GM03348 (cell line): ENCODE measurements at places on chromosomes 2 and 18.
A peak's percentile ranks its signal among the peaks of the same experiment; 100 is the strongest.

DNA sequence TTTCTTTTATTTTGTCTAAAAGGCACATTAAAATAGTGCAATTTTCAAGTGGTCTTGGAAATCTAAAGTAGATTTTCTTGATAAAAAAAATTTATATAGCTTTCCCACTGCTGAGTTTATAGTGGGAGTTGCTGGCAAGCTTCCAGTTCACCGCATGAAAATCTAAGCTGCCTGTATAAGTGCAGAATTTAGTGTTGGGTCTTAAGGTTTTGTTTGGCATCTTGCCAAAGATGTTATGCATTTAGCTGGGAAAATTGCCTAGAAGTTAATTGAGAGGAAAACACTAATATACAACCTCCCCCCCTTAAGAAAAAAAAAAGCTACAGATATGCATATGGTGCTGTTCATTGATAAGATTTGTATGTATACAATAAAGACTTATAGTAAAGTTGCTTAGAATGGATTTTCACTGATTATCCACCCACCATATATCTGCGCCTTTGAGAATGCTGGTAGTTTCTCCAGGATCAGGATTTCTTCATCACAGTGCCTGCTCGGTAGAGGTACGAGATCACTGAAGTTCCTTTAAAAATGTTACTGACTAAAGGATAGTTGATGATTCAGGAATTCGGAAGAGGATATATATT is 803.2 kb upstream of the POU3F3 start:
- DNase-seq, result no peak

GRCh38 chr2:199444749-199445148 is 13.0 kb downstream of the SATB2 start:
- DNase-seq, result no peak

DNA sequence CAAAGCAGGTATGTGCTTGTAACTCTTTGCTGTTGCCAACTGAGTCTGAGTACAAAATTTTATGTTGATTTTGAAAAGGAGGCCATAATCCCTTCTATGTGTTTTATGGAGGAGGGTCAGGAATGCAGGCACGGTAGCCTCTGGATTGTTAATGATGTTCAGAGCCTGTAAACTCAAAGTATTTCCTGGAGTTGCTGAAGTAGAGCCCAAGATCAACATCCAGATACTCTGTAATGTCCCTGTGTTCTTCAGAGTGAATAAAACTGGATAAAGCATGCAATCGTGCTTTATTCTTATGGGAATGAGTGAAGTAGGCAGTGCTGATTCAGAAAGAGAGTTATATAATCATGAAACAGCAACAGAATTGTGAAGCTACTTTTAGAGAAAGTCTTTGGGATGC is 61.8 kb upstream of the CHRNA1 start:
- peak; percentile 41 for DNase-seq

DNA sequence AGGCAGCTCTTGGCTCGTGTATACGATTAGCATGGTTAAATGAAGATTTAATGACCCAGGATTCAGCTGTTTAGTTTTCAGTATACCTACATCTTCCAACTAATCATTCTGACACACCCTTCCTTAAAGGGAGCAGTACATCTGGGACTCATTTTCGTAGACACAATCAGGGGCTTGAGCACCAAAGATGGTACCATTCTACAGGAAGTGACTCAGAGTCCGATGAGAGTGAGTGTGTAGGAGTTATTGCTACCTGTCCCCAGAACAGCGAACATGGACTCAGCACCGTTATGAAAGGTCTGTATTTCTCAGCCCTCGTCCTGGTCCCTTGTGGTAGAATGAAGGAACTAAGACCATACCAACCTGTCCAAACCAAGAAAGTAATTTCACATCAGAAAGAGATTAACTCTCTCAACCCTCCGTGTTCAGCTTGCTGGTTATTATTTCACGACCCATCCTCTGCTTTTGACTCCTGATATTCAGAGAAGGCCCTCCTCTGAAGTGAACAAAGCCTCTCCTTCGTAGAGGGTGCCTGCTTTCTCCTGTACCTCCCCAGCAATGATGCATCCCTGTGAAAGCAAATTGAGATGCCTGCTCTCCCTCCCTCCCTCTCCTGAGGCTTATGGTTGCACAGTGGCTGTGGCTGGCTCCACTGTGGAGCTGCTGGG is 214.8 kb downstream of the MTX2 start:
- no peak for DNase-seq

GRCh38 chr2:234292205-234292961 is 204.5 kb downstream of the ARL4C start:
- no peak for DNase-seq

- DNase-seq, result no peak
Observed at GRCh38 chr18:21146016-21146415, 34.4 kb upstream of the ROCK1 start.

GRCh38 chr2:205865905-205866441 is 183.7 kb downstream of the NRP2 start:
- no peak for DNase-seq

DNA sequence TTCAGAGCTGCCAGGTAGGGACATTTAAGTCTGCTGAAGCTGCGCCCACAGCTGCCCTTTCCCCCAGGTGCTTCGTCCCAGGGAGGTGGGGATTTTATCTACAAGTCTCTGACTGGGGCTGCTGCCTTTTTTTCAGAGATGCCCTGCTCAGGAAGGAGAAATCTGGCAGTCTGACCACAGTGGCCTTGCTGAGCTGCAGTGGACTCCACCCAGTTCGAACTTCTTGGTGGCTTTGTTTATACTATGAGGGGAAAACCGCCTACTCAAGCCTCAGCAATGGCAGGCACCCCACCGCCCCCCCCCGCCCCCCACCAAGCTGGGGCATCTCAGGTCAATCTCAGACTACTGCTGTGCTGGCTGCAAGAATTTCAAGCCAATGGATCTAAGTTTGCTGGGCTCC is 458.1 kb upstream of the RAB12 start:
- no peak for DNase-seq

- no peak for DNase-seq
Observed at GRCh38 chr2:156601855-156602551, 165.8 kb downstream of the GPD2 start.

GRCh38 chr2:231522418-231523180 is 7.6 kb downstream of the NMUR1 start:
- DNase-seq, result peak; percentile 62

GRCh38 chr2:9238591-9239326 is 32.1 kb downstream of the ASAP2 start:
- DNase-seq, result no peak

DNA sequence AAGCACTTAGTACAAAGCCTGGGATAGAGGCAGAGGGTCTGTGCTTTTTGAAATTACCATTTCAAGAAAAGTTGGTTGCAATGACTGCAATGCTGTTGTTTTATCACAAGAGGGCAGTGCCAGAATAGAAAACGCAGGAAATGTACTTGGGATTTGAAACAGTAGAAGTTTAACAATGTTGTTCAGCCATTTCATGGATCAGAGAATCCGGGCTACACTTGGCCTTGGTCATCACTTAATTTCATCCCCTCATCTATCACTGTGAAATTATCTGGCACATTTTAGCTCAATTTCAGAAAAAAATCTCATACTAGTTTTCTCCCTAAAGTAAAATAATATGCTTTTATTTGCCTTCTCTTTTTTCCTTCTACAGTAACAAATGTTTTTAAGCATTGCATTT is 70.8 kb downstream of the RAPGEF4 start:
- peak; percentile 67 for DNase-seq

GRCh38 chr2:166765141-166765540 is 123.1 kb upstream of the XIRP2 start:
- no peak for DNase-seq

DNA sequence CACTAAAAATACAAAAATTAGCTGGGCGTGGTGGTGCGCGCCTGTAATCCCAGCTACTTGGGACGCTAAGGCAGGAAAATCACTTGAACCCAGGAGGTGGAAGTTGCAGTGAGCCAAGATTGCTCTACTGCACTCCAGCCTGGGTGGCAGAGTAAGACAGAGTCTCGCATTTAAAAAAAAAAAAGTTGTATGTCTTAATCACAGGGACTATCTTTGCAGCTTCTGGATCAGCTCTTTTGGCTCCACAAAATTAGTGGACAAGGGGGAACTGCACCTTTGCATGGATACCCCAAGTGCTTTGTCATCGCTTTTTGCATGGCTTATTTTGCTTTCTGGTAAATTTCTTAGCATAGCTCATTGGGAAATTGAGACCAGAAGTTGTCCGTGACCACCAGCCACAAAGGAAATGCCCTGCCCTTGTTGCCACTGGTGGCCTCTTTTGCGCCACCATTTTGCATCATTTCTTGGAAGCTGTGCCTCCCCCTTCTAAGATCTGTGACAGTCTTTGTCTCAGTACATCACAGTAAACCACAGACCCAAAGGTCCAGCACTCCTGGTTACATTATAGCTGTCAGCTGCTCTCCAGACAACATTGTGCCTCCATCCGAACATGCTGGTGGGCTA is 43.9 kb upstream of the PCBP1 start:
- DNase-seq, result no peak

GRCh38 chr2:62141142-62141740 is 54.7 kb upstream of the B3GNT2 start:
- no peak for DNase-seq

DNA sequence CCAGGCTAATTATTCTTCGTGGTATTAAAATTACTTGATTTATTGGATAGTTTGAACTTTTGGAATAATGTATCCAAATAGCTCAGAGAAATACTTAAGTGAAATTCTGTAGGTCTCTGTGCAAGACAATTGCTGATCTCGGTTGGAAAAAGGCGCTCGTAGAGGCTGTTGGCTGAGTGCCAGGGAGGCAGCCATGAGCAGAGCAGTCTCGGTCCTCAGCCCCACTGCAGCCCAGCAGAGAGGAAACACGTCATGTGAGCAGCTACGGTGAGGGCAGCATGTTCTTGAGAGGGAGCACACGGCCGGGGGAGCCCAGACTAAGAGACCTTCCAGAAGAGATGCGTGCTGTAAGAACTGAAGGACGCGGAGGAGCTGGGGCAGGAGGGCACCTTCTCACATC is 42.5 kb downstream of the DCDC2C start:
- no peak for DNase-seq

DNA sequence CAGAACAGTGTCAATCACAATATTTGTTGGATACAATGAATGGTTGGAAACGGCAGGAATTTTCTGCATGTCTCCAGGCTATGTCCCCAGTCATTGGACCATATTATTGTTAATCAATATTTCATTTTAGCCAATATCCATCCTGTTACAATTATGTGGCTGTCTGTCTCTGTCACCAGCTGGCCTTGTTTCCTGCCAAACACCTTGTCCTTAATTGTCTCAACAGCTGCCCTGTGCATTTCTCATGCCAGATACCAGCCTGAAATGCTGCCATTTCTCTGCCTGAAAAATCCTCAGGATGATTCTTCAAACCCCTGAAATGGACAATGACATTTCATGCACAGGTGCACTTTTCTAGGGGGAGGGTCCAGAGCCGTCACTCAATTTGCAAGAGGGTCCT is 170.6 kb downstream of the ALPK2 start:
- DNase-seq, result no peak

DNA sequence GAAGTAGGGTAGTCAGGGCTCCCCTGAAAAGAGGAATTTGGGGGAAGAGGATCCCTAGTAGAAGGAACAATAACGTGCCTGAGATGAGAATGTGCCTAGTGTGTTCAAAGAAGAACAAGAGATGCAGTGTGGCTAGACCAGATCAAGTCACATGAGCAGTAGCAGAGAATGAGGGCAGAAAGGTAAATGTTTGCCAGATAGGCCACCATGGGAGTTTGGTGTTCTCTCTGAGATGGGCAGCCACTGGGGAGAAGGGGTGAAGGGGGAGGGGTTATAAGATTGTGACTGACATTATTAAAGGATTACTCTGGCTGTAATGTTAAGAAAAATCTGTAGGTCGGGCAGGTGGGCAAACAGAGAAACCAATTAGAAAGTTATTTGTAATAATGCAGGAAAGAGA is 166.0 kb downstream of the LCLAT1 start:
- DNase-seq, result no peak
